Right kidney (tissue), 9 donors: ENCODE measurements at places on chromosomes 7 and 10.

GRCh38 chr7:154583454-154583853 is 419.5 kb downstream of the PAXIP1 start:
- no peak for DNase-seq

- no peak for DNase-seq
Observed at GRCh38 chr7:134351424-134351823, 34.7 kb upstream of the SLC35B4 start.

DNA sequence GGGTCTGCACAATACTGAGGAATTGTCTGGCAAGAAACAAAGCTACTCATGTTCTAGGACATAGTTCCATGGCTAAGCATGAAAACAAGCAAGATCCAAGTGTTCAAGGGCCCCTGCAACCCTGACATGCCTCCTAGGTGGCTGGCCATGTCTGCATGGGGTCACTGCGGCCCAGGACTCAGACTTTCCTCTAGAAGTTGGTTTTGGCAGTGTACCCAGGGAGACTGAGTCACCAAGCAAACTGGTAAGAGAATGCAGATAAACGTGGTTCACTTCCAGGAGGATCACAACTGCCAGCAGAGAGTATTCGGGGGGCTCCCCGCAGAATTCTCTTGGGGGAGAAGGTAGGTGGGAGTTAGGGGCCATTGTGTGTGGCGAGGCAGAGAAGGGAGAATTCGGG is 7.4 kb upstream of the PFKFB3 start:
- no peak for DNase-seq

- no peak for DNase-seq
Observed at GRCh38 chr10:88343761-88344484, 239.2 kb downstream of the RNLS start.

DNA sequence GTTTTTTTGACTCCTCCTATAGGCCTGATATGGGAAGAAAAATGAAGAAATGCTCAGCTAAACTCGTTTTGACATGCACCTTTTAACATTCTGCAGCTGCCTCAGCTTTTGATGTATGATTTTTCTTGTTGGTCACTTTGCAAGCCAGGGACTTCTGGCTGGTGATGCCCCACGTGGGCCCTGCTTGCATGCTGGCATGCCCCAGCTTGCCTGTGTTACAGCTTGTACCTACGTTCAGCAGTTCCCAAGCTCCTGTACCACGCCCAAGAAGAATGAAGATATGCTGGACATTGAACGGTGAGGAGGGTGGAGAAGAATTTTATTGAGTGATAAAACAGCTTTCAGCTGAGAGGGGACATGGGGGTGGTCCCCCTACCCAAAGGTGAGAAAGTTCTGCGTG is 245.6 kb upstream of the FZD8 start:
- no peak for DNase-seq

- peak; percentile 31 for DNase-seq
Observed at GRCh38 chr7:102175423-102176170, 111.1 kb upstream of the SH2B2 start.

GRCh38 chr7:158097453-158098124 is 490.0 kb downstream of the PTPRN2 start:
- DNase-seq = no peak

DNA sequence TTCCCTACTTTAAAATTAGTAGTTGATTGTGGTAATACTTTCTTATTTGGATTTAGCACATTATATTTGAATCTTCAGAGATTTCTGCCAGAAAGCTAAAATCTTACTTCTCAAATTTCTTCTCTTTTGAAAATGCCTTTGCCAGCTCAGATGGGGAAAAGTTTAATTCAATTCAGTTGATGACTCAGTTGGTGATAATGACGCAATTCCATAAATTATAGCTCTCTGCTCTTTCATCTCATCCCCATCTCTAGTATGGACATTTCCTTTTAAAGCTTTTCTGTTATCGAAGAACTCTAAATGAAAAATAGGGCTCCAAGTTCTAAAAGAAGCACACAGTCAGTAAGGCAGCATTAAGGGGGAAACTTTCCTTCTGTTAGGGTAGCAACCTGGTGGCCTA is 25.5 kb downstream of the RNLS start:
- DNase-seq = no peak

DNA sequence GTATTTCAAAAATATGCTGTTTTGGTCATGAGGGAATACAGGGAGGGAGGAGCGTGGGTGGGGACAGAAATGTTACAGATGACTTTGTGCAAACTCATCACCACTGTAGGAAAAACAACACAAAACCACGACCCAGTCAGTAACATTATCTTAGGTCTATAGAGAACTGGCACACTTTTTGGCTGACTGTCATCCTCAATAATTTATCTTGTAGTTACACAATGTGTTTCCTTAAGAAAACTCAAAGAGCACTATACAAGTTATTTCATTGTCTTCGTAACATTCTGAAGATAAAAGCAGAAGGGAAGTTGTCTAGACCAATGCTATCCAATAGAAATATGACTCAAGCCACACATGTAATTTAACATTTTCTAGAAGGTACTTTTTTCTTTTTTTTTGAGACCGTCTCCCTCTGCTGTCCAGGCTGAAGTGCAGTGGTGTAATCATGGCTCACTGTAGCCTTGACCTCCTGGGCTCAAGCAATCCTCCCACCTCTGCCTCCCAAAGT is 16.9 kb upstream of the CDK14 start:
- DNase-seq = no peak

DNA sequence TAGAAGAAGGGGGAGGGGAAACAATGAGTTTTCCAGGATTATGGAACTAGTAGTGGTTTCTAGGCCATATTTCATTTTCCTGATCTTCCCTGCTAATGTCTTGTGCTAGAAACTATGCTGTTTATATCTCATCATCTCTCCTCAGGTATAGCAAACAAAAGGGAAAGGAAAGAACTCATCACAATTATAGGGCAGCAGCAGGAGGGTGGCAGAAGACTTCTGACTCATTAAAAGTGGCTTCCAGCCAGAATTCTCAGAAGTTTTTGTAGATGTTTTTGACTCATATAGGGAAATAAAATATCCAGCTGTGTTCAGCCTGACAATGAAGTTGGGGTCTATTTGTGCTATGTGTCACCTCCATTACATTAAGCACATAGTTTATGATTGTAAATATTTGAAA is 6.5 kb downstream of the AHR start:
- DNase-seq = no peak

DNA sequence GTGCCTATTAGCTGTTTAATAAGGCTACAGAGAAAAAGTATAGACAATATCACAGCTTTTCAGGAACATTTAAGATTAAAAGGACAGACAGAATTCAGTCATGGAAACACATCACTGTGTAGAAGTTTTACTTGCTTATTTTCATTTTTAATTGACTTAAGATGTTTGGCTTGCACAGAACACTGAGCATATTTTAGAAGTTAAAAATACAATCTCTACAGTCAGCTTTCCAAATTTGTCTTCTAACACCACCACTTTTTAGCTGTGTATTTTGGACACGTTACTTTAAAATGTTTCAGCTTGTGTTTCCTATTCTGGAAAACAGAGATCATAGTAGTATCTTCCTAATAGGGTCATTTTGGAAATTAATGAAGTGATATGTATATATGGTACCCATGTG is 11.8 kb downstream of the CFAP69 start:
- no peak for DNase-seq

GRCh38 chr10:135132-135600 is at the start of gene ZMYND11:
Gene ZMYND11, plus strand, starts transcription at chr10:135455. Its CDS starts 44,558 bp downstream, at chr10:180013.
- peak; percentile 76 for DNase-seq

DNA sequence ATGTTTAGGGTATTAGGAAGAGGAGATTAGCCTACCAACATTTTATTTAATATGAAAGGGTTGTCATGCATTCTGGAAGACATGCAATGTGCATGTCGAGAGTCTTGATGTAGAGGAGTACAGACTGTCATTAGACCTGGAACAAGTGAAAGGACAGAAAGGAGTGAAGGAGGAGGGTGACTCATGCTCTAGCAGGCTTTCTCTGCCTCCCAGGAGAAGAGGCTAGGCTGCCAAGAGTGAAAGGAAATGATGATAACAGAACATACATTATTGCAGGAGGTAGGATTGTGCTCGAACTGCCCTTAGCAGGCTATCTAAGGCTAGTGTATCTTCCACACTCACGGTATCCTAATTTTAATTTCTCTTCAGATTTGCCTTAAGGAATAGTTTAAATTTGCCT is 228.8 kb downstream of the EXOC4 start:
- DNase-seq = no peak

- DNase-seq = no peak
Observed at GRCh38 chr10:93461807-93462178, 20.3 kb downstream of the MYOF start.

DNA sequence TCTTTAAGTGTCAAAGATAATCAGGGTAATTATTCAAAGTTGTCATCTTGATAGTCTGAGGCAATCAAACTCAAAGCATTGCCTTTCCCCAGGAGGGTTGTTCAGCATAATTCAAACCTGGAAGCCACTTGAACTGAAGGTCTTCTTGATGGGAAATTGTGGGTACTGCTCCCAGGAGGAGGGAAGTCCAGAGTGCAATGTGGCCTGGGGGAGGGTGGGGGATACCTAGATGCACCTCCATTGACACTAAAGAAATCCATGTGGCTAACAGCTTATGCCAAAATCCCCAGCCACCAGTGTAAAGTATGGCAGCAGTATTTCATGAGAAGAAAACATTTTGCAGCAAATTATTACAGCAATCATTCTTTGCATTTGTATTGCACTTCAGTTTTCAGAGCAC is 114.9 kb downstream of the STRA8 start:
- DNase-seq = no peak

GRCh38 chr7:18041191-18041590 is 13.5 kb upstream of the PRPS1L1 start:
- DNase-seq = no peak

DNA sequence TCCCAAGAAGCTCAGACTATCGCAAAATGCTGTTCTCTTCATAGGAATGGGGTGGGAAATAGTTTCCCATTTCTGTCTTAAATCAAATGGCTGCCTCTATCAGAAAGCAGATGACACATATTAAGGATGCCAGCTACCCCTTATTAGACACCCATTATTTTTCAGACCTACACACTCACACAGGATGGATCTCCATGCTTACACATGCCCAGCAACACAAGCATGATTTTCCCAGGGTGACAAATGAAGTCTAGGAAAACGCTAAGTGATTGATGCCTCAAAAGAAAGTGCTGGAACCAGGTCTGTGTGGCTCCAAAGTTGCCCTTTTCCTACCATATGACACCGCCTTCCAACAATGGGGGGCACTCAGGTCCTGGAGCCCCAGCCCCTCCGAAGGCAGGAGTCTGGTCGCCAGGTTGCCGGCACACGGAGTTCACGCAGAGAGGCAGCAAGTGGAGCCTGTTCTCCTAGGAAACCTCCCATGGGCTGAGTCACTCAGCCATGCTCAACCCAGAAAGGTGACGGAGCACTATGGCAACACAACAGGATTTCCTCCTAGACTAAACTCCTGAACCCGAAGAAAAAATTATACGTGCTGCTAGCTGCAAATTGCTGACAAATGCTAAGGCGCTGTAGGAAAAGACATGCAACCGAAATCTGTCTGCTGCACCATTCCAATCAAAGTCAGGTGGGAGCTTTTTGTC is 19.8 kb downstream of the VOPP1 start:
- peak; percentile 41 for DNase-seq

GRCh38 chr10:124568339-124568738 is 106.7 kb downstream of the LHPP start:
- DNase-seq = no peak

GRCh38 chr7:13179011-13179582 is 491.7 kb downstream of the ARL4A start:
- DNase-seq = no peak

GRCh38 chr10:72122221-72122620 is 33.9 kb upstream of the SPOCK2 start:
- DNase-seq = no peak

- no peak for DNase-seq
Observed at GRCh38 chr7:20165146-20165510, 52.1 kb downstream of the MACC1 start.

DNA sequence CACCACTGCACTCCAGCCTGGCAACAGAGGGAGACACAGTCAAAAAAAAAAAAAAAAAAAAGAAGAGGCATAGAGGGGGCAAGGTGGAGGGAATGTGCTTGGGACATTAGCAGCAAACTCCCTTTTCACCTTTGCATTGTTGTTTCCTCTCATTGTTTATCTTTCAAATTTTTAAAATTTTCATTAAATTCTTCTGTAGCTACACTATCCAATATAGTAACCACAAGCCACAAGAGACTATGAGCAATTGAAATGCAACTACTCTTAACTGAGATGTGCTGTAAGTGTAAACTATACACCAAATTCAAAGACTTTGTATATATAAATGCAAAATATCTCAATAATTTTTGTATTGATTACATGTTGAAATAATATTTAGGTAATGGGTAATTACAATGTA is 43.4 kb downstream of the EBLN1 start:
- DNase-seq = no peak

GRCh38 chr10:31942892-31943291 is 14.3 kb upstream of the ARHGAP12 start:
- DNase-seq = no peak
